ENCODE measurements at places on chromosomes 11 and 22. TPM values are rescaled to one million over a fixed set of nuclear protein-coding genes. Genes with fewer than 3 reads are reported as not detected.

- DNase-seq, result no peak
These were observed 36.9 kb upstream of the BIRC3 start for GRCh38 chr11:102280245-102280833.

GRCh38 chr11:6576471-6577373 lies 26.7 kb downstream of the RRP8 start:
- no peak for DNase-seq

DNA sequence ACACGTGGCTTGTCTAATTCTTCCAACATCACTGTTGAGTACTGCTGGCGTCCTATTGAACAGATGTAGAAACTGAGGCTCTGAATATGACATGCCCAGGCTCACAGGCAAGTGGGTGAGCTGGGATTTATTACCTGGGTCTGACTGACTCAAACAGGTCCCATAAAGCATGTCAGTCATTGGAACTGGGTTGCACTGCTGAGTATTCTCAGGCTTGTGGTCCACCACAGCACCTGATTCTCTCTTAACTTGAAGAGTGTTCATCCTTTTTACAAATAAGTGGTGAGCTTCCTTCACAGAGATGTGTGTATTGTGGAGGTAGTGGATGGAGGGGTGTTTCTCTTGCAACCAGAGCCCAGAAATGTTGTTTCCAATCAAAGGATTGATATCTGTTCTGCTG lies 44.5 kb downstream of the SC5D start:
- no peak for DNase-seq

GRCh38 chr11:110507328-110507727 lies 77.6 kb downstream of the FDX1 start:
- no peak for DNase-seq

DNA sequence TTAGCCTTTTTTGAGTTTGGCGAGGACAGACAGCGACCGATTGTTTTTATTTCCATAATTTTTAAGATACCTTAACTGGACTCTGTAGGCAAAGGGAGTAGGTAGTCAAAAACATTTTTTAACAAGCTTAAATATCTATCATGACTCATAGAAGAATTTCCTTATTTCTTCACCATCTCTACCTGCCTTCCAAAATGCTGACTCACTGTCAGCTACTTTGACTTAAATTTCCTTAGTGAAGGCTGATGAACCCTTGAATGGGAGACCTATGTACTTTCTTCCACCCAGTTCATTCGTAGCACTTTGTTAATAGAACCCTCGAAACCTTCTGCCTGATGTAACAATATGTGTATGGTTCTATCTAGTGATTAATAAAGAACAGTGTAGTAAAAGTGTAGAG lies 1.1 kb upstream of the MTMR2 start:
- DNase-seq, result no peak

- DNase-seq, result no peak
These were observed 512 bp upstream of the GRIA4 start for GRCh38 chr11:105609341-105609781.

DNA sequence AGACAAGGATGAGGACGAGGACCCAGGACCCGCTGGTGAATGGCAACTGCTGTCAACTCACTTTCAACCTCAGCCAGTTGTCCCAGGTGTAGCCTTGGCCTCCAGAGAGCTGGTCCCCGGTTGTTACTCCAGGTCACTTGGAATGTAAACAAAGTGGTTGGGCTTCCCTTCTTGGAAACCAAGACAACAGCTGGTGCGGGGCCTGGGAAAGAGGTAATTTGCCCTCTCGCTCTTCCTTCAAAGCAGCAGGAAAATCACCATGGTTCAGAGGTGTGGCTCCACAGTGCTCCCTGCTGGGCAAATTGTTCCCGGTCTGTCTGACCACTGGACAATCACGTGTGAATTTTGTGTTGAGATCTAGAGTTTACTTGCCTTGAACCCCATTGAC lies 15.0 kb downstream of the SLC1A2 start:
- DNase-seq, result no peak

- DNase-seq, result no peak
These were observed 36.4 kb upstream of the TREH start for GRCh38 chr11:118715837-118716260.

DNA sequence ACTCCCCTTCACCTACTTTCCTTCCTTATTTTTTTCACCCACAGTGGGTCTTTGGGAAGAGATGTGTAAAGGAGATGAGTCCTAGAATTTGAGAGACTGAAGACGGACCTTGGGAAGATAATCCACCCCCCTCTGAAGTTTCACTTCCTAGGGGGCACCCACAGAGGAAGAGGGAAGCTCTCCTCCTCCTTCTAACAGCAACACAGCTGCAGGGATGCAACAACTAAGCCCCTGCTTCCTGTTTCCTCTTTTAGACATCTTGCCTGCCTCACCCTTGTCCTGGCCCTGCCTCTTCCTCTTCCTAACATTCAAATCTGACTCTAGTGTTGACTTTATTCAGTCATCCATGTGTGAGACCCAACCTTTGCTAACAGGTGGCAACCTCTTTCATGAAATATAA lies 424.6 kb downstream of the BUD13 start:
- peak; percentile 14 for DNase-seq

DNA sequence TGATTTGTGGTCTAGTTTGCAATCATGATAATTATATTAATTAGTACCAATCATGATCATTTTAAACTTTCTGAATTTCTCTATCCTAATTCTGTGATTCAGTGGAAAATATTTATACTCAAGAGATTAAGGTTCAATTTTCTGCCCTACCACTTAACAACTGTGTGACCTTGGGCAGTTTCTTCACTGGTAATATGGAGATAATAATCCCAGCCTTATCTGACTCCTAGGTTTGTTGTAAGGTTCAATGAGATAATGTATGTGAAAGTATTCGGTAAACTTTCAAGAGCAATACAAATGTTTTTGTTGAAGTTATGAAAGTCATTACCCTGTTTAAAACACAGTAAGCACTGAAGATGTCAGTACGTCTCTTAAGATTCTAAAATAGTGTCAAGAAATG lies 36.3 kb downstream of the CSTPP1 start:
- DNase-seq, result no peak

DNA sequence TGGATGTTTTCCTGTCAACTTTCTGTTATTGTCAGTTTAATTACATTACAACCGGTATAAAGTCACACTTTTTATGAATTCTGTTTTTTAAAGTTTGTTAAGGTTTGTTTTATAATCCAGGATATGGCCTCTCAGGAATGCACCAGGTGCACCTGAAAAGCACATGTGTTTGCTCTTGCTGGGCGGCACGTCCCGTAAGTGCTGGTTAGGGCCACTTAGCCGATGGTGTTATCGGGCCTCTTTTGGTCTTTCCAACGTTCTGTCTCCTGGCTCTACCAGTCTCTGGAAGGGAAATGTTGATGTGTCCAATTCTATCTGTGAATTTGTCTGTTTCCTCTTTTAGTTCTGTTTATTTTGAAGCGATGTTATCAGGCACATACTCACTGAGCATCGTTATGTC lies 695.7 kb downstream of the BRD1 start:
- no peak for DNase-seq

DNA sequence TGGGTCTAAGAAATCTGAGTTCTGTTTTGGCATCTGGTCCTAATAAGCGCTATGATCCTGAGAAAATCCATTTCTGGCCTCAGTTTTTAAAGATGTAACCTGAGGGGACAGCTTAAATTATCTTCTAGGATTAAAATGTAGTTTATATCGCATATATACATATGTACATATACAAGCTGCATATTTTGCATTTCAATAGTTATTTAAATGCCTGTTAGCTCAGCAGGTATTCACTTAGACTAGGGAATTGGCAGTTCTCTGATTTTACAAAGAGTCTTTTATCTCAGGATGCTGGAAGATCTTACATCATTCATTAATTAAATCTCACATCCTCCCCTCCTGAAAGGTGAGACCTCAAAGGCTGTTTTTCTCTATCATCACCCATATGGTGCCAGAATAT lies 1232.8 kb downstream of the LRRC4C start:
- no peak for DNase-seq

DNA sequence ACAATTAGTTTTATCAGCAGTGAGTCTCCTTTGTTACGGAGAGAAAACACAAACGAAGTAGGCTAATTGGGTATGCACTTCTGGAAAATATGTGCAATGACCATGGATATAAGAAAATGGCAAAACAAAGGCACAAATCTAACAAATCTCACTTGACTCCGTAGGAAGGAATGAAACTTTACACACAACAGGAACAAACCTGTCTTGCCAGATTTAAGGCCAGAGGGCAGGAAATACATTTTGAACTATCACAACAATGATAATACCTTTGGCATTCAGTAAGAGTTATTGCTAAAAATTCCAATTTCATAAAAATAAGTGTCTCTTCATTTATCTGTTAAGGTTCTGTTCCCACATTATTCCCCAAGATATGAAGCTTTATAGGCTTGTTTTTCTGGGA lies 36.6 kb downstream of the SLC25A17 start:
- DNase-seq, result no peak

GRCh38 chr11:355581-356458 lies 13.5 kb upstream of the B4GALNT4 start:
- peak; percentile 85 for DNase-seq

DNA sequence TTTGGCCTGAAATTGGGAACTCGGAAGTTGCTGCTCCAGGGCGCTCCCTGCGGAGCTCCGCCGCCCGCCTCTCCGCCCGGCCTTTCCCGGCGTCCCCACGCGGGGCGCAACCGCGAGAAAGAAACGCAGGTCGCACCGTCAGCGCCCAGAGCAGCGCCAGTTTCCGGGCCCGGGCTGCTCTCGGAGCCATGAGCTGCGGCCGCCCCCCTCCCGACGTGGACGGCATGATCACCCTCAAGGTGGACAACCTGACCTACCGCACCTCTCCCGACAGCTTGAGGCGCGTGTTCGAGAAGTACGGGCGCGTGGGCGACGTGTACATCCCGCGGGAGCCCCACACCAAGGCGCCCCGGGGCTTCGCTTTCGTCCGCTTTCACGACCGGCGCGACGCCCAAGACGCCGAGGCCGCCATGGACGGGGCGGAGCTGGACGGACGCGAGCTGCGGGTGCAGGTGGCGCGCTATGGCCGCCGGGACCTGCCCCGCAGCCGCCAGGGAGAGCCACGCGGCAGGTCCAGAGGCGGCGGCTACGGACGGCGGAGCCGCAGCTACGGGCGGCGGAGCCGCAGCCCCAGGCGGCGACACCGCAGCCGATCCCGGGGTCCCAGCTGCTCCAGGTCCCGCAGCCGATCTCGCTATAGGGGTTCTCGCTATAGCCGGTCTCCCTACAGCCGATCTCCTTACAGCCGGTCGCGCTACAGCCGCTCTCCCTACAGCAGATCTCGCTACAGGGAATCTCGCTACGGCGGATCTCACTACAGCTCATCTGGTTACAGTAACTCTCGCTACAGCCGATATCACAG lies 521 bp downstream of the SRSF8 start:
- peak; percentile 96 for DNase-seq

GRCh38 chr11:96242971-96243647 lies 99.9 kb downstream of the MAML2 start:
- peak; percentile 96 for DNase-seq

DNA sequence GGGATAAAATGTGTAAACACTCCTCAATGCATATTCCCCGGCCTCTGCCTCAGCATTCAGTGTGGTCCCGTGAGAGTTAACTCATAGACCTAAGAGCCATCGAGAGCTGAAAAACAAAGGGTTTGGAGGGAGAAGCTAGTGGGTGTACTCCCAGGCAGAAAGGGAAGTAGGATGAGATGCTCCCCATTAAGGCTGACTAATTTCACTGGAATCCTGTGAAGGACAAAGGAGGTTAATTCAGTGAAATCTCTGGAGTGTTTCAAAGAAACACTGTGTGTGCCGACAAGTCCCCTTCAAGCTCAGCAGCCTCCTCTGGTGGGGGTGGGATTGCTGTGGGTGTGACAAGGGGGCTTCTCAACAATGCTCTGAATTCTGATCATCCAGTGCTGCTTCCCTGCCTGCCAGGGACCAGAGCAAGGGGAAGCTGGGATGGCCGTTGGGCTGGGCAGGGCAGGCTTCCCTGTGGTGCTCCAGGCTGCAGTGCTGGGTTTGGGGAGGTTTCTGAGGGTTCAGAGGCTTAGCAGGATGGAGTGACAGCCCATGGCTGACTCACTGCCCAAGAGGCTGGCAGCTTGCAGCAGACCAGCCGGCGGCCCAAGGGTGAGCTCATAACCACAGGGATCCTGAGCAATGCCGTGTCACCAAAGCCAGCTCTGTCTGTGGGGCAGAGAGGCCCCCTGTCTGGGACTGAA lies 61.4 kb upstream of the BMAL1 start:
- DNase-seq, result no peak

DNA sequence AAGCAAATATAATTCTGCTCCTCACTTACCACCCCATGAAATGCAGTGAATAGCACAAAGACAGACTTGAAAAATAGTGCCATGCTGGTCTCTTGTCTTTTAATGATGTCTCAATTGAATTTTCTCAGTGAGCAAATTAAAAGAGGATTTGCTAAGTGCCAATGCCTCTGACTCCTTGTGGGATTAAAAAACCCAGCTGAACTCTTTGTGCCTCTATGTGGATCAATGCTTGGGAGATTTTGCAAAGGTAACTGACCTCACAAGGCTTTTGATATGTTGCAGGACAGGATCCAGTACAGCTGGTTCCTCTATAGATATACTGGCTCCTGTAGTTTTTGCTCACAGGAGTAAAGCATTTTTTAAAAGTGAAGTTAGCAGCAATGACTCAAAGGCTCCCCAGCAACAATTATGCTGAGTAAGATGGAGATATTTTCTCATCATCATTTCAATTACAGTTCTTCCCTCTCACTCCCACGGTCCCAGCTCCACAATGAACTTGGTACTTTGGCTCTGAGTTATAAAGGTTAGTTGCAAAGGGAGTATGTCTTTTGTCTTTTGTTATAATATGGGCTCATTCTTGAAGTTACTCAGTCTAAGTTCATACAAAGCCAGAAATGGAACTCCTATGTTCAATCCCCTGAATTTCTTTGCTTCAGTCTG lies 471.5 kb downstream of the LRRC4C start:
- no peak for DNase-seq

- no peak for DNase-seq
These were observed 3.2 kb upstream of the MUC6 start for GRCh38 chr11:1039481-1040427.

DNA sequence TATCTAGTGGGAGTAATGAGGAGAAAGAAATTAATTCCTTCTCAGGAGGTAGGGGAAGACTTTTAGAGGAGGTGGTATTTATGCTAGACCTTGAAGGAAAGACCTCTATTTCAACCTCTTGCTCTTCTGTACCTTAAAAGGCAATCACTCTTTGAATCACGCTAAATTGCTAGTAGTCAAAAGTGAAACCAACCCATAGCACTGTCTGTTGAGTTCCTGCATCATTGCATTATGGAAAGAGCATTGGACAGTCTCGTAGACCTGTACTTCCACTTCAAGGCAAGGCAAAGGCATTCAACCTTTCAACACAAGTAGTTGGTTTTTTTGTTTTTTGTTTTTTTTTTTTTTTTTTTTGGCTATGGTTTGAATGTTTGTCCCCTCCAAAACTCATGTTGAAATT lies 770.4 kb downstream of the ETS1 start:
- DNase-seq, result no peak

DNA sequence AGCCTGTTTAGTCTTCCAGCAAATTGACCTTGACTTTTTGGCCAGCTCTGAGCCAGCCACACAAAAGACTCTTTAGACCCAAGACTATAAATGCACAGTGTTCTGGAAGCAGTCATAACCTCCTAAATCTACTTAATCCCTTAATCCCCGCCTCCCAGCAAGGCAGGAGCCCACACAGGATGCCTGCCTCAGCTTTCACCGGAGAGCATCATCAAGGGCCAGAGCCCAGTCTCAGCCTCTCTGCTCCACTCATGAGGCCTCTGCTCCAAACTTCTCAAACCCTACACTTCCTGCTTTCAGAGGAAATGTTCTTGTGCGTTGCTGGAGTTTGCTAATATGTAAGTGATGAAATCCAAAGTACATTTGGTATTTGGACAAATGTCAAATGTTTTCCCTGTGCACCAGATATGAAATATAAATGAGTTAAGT lies 57.9 kb upstream of the FSHB start:
- DNase-seq, result no peak

Gene DEFB131B
- not detected for total RNA-seq

Gene OR6T1
- total RNA-seq, result not detected

Gene MUC2
- not detected for total RNA-seq

Gene MS4A4A
- total RNA-seq, result 8.4 TPM

Data from lower leg skin (tissue), 4 donors.